ENCODE measurements at places on chromosomes 5 and 9.

DNA sequence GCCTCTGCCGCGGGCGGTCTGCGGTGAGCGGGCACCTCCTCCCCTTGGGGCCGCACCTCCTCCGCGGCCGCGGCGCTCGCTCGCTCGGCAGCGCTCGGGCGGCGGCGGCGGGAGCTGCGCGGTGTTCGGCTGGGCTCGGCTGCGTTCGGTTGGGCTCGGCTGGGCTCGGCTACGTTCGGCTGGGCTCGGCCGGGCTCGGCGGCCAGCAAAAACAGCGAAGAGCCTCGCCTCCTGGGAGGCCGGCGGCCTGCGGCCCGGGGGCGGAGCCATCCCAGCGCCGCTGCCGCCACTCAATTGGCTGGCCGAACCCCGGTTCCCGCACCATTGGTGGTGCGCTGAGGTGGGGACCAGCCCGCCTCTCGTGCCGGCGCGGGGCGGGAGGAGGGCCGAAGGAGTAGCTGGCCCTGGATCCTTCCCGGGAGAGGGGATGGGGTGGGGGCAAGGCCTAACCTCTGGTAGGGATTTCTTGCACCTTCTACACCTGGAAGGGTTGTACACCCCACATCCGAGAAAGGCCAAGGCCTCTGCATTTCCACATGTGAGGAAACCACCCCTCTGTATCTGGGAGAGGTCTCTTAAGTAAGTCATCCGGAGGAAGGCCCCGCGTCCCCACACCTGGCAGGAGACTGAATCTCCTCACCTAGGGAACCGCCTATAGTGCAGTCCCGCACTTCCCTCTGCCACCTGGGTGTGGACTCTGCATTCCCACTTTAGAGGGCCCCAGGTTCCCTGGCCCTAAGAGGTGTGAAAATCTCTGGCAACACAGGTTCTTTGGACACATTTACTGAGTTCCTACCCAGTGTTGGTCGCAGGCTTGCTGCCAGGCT, at the start of gene ENHO:
Gene ENHO (minus strand): TSS at position 20 of the 827 bp plus-strand sequence. CDS start 1,295 bp downstream, outside the sequence.
- DNase-seq = peak; percentile 96

DNA sequence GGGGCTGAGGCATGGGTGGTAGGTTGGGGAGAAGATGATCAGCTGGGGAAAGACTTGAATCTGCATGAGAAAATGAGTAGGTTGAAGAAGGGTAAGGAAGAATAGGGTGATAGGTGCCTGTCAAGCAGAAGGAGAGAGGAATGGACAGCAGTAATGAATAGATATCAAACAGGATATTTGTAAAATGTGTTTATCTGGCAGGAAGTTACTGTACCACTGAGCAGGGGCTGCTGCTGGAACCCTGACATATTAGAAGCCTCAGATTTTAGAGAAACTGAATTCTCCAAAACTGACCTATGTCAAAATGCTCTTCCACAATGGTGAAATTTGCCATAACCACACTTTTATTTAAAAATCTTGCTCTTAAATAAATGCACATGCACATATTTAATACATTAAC, 41.0 kb downstream of the CCDC192 start:
- DNase-seq = no peak

DNA sequence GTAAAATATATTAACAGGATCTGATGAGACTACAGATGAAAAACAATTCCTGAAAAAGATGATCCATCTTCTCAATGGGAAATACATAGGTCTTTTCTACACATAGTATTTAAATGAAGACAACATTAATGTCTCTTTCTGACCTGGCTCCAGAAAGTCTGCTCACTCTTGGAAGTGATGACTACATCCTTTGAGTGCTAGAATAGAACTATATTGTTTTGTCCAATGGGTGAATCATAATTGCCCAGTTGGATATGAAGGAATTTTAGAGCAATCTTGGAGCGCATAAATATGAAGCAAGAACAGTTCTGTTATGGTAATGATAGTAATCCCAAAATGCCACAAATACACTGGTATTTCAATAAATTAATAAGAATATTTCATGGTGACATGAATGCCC, 322.1 kb downstream of the DEPDC1B start:
- DNase-seq = no peak

GRCh38 chr5:168679515-168679920, 100.3 kb upstream of the PANK3 start:
- DNase-seq = peak; percentile 90

DNA sequence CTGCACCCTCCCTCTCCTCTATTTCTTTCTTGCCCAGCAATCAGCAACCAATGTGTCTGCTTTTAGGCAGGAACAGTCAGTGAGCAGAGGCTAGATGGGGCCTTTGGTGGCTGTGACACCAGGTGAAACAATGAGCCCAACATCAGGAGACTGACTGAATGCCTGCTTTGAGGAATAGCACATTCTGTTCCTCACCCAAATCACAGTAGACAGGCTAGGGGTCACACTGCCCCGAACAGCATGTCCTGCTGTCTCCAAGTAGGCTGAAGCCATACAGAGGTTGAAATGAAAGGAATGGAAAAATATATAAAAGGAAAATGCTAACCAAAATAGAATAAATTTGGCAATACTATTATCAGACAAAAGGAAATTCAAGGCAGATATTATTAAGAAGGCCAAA, 122.5 kb upstream of the GDNF start:
- no peak for DNase-seq

DNA sequence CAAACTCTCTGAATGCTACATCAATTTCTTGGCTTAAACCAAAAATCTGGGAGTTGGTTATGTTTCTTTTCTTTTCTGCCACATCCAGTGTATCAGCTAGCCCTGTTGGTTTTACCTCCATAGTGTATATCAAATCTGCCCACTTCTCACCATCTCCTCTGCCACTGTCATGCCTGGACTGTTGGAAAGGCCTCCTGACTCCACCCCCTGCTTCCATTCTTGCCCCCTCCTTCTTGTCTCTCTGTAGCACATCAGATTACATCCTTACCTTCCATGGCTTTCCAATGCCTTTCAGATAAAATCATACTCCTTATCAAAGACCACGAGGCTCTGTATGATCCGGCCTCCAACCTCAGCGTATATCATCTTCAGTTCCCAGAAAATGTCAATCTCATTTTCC, 35.4 kb downstream of the STXBP1 start:
- no peak for DNase-seq

- DNase-seq = peak; percentile 66
Measured at GRCh38 chr9:108761655-108762347, 94.0 kb downstream of the ACTL7B start.

GRCh38 chr5:150347451-150347850, 10.0 kb upstream of the TCOF1 start:
- DNase-seq = no peak

DNA sequence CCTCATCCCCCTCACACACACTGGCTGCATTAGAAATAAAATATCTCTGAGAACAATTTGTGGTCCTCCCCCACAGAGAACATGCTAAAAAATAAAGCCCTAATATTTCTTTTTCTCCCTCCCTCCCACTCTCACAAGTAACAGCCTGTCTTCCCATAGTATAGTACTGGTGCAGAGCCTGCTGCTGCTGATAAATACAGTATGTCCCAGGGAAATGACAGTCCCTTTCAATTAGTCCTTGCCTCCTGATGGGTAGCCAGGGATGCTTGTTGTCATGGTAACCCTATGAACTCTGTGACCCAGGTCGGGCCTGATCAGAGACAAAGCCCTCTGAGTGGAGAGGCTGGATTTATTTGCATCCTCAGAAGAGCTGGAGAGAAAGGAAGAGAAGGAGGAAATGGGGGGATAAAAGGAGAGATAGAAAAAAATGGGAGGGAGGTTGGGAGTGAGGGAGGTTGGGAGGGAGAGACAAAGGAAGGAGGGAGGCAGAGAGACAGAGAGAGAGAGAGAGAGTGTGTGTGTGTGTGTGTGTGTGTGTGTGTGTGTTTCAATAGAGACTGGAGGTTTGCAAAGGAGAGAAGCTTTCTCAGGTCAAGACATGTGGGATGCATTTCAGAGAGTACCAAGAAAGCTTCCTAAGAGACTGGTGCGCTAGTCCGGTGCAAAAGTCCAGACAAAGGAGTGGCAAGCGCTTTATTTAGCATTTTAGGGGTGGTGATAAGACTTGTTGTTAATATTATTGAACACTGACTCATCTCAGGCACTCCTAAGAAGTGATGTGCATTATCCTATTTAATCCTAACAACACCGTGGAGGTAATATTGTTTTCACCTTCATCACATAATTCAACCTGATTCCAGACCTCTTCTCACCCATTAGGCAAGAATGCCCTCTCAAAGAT, 260.8 kb downstream of the FAM114A2 start:
- DNase-seq = peak; percentile 30

GRCh38 chr5:132628814-132629213, 29.2 kb upstream of the IL13 start:
- DNase-seq = no peak

DNA sequence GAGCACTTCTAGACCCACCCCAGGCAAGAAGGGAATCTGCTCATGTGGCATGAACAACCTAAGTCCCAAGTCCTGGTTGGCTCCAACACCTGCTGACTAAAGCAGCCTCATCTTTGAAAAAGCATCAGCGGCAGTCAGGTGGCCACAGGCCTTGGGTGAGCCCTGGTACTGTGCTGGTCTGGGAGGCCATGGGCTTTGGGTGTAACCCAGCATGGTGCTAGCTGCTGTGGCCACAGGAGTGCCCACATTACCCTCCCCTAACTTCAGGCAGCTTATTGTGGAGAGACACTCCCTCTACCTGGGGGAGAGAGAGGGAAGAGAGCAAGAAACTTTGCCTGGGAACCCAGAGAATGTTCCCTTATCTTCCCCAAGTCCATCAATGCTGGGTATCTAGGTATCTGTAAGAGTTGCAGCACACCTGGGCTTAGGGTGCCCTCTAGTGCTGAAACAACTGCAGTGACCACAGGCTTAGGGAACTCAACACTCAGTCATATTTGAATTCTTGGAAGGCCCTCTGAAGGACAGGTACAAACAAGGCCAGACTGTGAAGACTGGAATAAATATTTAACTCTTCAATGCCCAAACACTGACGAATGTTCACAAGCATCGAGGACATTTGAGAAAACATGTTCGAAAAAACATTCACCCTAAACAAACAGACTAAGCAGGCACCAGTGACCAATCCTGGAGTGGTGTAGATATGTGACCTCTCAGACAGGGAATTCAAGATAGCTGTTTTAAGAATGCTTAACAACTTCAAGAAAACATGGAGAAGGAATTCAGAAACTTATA, 69.9 kb upstream of the OR2K2 start:
- DNase-seq = no peak

GRCh38 chr9:129336601-129337331, 158.7 kb upstream of the IER5L start:
- DNase-seq = peak; percentile 58

GRCh38 chr9:36328798-36329411, 70.7 kb upstream of the GNE start:
- DNase-seq = peak; percentile 53
